ENCODE measurements at places on chromosomes 7 and 10. TPM values are rescaled to one million over a fixed set of nuclear protein-coding genes. Genes with fewer than 3 reads are reported as not detected.
A peak's percentile ranks its signal among the peaks of the same experiment; 100 is the strongest.

Gene SLC25A40
- total RNA-seq = 21.3 TPM

GRCh38 chr7:102191556-102192379, 94.9 kb upstream of the SH2B2 start:
- no peak for DNase-seq

- DNase-seq = no peak
Measured at GRCh38 chr7:11410656-11411644, 421.0 kb downstream of the THSD7A start.

DNA sequence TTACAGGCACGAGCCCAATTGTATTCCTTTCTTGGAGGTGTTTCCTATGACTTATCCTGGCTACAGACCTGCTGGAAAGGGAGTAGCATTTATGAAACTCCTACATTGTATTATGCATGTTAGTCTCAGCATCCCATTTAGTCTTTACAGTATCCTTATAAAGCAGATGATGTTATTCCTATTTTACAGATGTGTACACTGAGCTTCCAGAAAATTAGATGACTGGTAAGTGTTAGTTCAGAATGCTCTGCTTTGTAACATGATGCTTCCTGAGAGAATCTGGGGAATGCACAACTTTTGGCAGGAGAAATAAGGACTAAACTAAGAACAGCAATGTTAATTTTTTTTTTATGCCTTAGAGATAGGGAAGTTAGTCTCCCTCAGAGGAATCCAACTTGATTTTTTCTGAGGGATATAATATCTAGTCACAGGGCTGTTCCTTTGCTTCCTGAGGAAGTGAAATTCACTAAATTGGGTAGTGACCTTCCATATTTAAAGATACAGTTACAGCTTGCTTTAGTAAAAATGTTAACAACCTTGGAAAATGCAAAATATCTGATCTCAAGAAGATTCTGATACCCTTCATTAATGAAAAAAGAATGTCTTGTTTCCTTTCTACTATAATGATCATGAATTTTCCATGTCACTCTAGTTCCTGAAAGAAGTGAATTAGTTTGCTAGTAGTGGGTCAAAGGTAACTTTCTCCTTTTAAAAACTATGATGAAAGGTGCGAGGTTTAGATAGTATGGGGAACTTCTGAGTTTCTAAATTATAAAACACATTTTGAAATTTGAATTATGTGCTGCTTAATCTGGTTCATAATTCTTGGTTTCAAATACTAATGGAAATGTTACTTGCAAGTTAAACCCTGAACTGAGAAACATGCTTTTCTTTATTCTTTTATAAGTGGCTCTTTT, 194.0 kb upstream of the PRPS1L1 start:
- DNase-seq = no peak

- DNase-seq = peak; percentile 45
Measured at GRCh38 chr10:114822444-114823076, 980 bp downstream of the FHIP2A start.

GRCh38 chr10:95880704-95881103, 27.1 kb upstream of the CC2D2B start:
- DNase-seq = no peak

DNA sequence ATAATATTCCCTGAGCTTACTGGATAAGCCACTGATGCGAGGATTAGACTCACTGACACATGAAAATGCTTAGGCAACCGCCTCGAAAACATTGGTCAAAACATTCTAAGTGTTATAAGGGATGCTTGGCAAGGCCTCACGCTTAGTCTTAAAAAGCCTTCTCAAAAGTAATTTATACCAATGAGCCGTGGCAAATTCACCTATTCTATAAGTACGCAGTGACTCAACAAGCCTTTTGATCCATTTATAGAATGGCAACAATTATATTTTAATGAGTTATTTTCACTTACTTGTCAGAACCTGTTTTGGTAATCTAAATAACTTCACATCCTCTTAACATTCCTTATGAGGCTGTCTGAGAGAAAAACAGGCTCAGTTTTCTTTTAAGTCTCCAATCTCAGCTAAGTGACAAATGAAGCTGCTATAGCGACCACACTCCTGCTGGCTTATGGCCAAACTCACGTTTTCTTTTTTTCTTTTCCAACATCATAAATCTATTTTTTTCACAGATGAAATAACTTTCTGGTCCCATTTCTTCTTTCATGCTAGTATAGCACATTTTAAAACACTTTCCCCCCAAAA, 121.2 kb upstream of the AFAP1L2 start:
- DNase-seq = no peak

- DNase-seq = no peak
Measured at GRCh38 chr10:14009371-14010100, 321.2 kb downstream of the FRMD4A start.

DNA sequence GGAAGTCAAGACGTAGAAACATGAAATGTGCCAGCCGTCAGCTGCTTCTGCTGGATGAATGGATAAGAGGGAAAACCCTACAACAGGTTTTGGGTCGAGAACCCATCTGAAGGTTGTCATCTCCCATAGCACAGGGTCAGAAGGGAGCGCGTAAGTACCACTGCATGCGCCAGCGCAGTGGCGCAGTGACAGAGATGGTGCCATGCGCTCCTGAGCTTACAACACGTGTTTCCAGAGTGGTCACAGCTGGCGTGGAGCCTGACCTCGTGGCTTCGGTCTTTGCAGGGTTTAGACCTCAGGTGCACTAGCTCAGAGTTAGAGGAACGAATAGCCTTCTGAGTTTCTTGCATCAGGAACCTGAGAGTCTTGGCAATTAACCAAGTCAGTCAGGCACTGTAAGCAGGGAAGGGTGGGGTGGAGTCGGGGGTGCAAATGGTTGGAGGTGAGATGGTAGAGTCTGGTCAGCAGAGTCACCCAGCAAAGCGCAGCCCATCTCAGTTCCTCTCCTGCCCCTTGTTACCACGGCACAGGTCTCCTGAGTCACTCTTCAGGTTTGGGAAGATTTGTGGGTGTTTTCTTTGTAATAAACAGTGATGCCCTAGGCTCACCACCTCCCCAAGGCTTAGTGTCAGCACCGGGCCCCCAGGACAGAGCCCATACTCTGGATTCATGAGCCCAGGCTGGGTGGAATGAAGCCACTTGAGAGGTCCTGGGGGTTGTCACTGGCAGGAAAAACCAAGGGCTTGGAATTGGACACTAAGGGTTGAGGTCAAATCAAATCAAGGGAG, 84.1 kb upstream of the PPIF start:
- no peak for DNase-seq

DNA sequence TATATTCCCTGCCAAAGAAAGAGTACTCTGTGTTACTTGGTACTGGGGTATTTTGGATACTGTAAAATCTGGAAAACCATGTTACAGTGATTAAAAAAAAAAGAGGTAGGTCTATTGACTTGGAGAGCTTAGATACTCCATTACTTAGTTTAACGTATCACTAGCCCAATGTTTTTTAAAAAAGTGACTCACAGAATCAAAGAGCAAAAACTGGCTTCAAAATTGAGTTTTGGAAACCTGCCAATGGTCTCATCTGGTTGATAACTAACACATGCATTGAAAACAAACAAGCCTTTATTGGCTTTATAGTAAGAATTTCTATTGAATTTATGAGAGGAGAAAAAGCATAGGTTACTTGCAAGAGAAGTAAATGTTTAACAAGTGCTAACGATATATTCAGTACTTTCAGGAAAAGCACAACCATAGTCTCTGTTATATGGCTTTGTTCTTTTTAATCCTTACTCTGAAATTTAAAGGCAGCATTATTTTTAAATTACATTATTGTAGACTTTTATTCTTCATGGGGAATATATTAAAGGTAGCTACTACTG, 563.3 kb upstream of the SORCS1 start:
- no peak for DNase-seq

Gene CAV1
- 127 TPM for total RNA-seq

GRCh38 chr7:31416381-31416870, 75.9 kb upstream of the NEUROD6 start:
- no peak for DNase-seq

DNA sequence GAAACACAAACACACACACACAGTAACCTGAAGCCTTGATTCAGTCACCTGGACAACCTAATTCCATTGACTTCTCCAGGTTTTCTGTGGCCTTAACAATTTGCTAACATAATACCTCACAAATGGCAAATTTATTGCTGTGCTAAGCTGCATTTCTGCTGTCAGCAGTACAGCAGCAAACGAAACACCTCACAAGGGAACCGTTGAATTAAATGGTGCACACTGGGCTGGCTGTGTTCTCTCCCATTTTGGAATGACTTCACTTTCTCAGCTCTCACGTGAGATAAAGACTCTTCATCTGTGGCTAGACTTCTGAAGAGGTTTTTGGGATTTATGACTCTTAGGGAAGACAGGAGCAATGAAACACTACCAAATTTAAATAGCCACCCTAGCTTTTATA, 152.5 kb downstream of the GPR158 start:
- no peak for DNase-seq

- no peak for DNase-seq
Measured at GRCh38 chr10:70590655-70591416, 11.7 kb downstream of the PRF1 start.

DNA sequence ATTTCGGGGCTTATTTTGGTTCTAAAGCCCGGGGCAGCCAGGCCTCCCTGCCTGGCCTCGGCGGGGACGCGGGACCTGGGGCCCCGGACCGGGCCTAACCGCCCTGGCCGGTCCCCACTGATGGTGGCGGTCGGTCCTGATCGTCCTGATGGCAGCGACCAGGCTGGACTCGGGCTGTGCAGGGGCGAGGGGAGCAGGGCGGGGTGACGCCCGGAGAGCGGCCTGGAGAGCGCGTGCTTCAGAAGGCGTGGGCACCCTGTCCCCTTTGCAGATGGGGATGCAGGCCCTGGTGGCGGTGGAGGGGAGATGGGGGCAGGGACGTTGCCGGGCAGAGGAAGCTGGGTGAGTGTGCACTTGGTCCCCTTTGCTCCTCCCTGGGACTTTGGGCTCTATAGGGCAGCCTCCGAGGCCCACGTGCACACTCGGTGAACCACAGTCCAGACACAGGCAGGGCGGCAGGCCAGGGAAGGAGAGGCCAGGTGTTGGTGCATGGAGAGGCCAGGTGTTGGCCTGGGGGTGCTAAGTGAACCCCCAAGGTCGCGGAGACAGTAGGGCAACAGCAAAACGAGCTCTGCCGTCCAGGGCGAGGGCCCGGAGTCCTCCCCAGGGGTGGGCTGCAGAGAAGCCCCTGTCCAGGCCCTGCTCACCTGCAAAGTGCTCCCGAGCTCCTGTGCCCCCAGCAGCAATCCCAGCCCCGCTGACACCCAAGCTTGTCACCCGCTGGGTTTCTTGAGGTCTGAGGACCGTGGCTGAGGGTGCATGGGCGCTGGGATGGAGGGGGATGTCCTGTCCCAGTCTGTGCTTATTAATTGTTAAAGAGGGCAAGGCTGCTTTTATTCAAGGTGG, 42.4 kb upstream of the FAM20C start:
- DNase-seq = peak; percentile 63

- no peak for DNase-seq
Measured at GRCh38 chr10:101226491-101227428, 2.5 kb downstream of the LBX1 start.

DNA sequence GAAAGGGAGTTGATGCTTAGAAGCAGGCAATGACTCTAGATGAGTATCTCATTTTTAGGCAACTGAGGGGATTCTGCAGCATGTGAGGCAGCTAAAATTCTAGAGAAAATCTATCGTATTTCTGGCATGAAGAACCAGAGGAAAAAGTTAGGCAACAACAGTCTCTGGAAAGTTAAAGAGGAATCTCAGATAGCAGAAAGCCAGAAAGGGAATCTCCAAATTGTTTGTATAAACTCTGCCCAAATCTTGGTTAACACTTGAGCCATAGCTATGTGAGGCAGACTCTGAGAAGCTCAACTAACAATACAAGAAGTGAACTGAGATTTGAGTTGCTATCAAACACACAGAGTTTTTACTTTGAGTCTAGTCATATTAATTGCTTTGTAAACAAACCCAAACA, 215.8 kb upstream of the FZD8 start:
- no peak for DNase-seq

GRCh38 chr7:33973231-33974015, 68.1 kb downstream of the BMPER start:
- DNase-seq = no peak

DNA sequence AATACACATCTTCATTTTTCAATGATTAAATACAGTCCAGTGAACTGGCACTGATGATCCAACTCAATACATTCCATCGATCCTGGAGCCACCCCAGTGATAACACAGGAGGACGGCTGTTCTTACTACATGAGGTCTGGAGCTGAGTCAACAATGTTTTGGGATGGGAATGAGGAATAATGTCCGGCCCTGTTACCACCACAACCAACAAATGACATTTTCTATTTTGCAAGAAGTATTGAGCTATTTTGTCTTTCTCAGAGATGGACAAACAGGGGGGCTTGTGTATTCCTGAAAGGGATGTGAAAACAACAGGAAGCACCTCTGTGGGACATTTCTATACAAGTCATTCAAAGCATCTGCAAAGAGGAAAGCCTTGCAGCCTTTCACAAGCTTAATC, 249.2 kb downstream of the PARD3 start:
- DNase-seq = no peak

Gene OPN1SW
- total RNA-seq = not detected

DNA sequence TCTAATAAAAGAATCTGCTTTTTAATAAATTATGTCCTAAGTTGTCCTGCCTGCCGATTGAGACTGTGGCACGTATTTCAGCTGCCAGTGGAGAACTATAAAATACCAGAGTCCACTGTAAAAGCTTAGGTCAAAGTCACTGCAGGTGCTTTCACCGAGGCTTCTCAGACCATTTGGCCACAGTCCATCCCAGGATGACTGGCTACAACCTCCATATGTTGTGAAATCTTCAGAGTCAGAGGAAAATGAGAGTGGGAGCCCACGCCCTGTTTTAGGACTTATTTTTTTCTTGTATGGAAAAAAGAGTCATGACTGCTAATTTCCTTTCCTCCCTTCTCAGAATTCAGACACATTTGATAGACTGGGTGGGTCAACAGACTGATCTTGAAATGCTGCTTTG, 182.9 kb downstream of the ANK3 start:
- DNase-seq = no peak

GRCh38 chr10:113648478-113648877, 15.4 kb downstream of the NRAP start:
- DNase-seq = no peak

GRCh38 chr10:68828833-68829232, 1.5 kb downstream of the STOX1 start:
- no peak for DNase-seq

GRCh38 chr7:159015454-159016410, 128.9 kb downstream of the VIPR2 start:
- peak; percentile 81 for DNase-seq

Gene CELF2
- total RNA-seq = 36.9 TPM

DNA sequence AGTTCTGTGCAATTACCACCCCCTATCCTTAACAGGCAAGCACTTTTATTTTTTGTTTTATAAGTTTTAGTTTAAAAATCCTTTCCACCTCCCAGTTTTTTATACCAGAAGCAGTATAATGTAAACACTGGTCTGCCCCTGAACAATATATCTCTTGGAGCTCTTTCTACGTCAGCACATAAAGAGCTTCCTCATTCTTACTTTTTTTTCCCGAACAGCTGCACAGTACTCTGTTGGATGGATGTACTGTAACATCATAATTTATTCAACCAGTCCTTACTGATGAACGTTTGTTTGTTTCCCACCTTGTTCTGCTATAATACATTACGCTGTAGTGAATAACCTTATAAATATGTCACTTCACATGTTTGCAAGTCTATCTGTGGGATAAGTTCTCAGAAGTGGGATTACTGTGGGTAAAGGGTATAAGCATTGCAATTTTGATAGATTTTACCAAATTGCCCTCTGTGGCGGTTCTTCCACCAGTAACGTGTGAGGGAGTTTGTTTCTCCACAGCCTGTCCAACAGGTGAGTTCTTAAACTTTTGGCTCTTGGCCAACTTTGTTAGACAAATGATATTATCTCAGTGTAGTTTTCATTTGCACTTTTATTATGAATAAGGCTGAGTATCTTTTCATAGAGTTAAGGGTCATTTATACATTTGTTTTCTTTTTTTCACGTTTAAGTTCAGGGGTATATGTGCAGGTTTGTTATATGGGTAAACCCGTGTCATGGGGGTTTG, 32.8 kb downstream of the ADRA2A start:
- DNase-seq = no peak

Data from ureter (tissue), 1 donor.